Trophoblast cell (in vitro differentiated cells and primary cell): ENCODE measurements at places on chromosomes 7 and 10.
A peak's percentile ranks its signal among the peaks of the same experiment; 100 is the strongest.

DNA sequence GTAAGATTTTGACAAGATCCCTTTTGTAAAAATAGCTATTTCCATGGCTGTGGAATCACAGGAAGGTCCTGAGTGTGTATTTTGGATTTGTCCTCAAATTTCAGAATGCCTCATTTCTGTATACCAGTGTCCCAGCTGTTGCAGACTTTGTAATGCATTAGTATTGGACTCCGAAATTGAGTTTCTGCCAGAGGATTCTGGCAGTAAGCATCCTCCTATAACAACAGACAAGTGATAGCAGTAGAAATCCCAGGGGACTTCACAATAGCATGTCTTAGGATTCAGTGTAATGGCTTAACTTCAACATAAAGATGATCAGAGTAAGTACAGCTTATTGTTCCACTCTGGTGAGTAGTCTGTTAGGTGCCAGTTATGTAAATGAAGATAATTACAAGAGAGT, 104.6 kb downstream of the FOXP2 start:
- DNase-seq: no peak

- DNase-seq: no peak
Measured at GRCh38 chr7:1663857-1664651, 6.0 kb upstream of the ELFN1 start.

DNA sequence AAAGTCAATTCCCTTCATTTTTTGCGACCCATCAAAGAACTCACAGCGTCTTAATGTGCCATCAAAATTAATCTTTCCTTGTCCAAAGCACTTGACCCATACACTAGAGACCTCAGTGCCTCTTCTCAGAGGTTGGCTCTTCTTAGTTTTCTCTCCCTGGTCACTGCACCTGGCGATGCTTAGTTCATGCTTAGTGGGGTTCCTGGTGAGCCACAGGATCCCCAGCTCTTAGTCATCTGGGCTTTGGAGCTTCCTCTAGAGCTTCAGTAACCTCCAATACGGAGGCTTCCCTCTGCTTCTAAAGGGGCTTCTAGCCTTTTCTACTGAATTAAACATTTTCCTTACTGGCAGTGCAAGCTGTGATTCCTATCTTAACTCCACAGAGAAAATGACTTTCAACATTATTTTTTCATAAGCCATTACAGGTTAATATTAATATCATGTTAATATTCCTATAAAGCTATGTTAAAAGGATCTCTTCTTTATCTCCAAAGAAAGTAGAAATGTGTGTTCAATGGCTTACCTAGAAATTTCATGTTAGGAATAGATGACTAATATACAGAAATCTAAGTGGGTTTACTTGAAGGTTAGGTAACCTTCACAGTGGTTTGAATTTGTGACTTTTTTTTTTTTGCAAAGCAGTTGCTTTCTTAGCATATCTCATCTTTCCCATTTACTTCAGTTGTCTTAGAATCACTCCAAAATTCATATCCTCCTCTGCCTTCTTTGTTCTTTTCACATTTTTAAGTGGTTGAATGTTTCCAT, 295.2 kb downstream of the CAMK1D start:
- DNase-seq: no peak

DNA sequence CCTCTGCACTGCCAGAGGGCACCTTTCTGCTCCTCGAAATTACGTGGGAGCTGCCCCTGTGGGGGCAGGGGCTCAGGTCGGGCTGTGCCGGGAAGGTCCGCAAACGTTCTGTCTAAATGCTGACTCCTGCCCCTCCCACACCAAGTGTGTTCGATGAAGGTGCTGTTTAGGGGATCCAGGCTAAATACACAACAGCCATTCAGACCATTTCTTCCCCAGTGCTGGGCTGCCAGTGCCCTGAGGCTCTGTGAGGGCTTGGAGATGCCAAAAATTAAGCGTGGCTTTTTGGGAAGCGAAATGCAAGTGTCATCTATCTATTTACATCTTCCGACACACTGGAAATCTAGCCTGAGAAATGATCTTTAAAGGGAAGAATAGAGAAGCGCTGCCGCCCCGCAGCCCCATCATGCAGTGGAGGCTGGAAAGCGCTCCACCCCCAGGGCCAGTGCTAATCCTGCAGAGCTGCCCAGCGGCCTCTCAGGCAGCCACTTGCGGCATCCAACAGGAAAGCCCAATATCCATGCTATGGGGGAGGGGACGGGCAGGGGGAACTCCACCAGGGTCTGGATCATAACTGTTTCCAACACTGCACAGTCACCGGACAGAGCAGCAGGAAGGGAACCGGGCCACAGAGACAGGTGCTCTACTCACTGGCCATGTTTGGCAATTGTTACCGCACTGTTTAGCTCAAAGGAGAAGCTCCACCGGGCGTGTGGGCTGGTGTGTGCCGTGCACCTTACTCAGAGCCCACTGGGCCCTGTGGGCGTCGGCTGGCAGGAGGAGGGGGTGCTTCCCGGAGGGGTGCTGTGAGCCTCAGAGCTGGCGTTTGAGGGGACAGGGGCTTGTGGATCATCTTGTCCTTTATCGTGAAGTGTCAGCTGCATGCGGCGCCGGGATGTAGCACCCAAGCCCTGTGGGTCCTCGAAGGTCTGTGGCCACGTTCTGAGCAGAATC, 205.5 kb downstream of the DNAJB6 start:
- DNase-seq: no peak

DNA sequence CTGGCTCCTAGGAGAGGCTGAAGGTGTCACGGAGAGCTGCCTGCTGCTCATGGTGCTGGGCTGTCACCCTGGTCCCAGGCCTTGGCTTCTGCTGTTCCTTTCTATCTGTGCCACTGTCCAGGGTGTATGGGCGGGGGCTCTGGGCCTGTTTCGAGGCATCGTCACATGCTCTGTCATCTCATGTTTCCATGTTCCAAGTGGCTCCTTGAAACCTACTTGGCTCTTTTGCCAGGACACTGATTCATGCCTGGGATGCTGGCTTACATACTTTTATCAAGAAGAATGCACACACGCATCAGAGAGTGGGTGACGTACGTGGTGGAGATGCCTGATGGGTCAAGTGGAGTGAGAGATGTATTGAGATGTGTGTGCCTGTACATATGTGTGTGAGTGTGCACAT, 50.9 kb downstream of the ADCY1 start:
- DNase-seq: peak; percentile 20

DNA sequence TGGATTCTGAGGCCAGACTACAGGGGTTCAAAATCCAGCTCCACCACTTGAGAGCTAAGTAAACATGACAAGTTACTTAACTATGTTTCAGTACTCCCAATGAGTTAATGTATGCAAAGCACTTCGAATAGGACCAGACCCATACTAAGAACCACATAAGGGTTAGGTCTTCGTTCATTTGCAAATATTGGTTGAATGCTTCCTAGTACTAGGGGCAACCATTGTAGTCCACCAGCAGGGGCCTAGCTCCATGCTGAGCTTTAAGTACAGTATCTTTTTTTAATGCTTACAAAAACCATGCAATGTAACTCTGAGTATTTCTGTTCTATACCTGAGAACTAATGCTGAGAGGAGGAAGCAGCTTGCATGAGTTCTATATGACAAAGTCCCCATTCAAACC, 80.4 kb upstream of the PDE1C start:
- DNase-seq: no peak

- peak; percentile 72 for DNase-seq
Measured at GRCh38 chr10:126972635-126973414, 67.6 kb downstream of the DOCK1 start.

- DNase-seq: peak; percentile 19
Measured at GRCh38 chr7:113113912-113114311, 4.4 kb downstream of the SMIM30 start.

DNA sequence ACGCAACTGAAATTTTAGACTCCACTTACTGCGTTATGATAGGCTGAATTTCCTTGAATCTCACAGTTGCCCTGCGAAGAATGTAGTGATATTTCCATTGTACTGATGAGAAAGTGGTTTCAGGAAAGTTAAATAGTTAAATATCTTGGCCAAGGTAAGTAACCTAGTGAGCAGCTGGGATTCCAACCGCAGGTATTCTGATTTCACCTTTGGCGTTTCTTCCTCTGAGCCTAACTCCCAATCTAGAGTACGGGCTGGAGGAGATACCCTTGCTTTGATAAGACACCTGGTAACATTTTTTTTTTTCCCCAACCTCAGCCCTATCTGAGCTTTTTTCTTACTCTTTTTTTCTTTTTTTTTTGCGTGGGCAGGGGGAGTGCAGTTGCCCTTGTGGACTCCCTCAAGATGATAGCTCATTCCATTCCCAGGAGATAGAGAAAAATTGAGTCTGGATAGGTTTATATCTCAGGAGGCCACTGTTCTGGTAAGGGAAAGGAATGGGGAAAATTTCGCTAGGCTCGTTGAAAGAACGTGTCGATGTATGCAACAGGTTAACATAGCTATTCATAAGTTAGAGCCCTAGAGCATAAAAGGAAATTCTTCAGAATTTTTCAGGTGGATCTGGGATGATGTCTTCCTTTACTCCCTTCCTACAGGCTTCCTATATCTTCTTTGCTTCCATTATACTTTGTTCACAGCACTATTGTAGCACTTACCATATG, 3.1 kb upstream of the TAS2R38 start:
- DNase-seq: peak; percentile 81

GRCh38 chr7:91869661-91870060, 10.8 kb downstream of the MTERF1 start:
- no peak for DNase-seq

GRCh38 chr7:38978491-38978890, 782 bp downstream of the POU6F2 start:
- no peak for DNase-seq

- peak; percentile 98 for DNase-seq
Measured at GRCh38 chr7:75951506-75951905, 36.6 kb downstream of the POR start.

DNA sequence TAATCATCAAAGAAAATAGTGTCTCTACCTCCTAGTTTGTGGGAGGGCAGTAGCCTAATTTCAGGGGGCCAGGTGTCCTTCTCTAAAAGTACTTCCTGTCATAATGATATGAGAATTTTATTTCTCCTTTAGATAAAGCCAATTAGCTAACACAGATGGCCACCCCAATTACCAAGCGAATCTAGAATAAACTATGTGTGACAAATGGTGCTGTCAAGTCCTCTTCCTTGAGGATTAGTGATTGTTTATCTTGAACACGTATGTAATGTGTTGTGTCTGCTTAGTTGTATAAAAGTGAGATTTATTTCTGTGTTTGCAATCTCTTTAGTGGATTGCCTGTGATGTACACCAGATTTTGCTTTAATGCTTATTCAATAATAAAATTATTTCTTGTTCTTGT, 1120.0 kb downstream of the SORCS1 start:
- no peak for DNase-seq

DNA sequence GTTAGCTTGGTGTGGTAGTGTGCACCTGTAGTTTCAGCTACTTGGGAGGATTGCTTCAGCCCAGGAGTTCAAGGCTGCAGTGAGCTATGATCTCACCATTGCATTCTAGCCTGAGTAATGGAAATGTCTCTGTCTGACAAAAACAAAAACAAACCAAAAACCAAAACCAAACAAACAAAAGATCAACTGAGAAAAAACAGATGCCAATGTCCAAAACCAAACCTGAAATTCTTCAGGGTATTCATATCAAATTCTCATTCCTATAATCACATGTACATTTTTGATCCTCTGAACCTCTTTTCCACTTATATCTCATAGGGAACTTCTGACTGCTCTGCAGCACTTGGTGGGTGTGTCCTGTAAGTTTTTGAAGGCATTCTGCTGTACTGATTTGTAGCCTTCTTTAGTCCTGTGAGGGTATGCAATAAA, 87.0 kb downstream of the CDK6 start:
- no peak for DNase-seq

DNA sequence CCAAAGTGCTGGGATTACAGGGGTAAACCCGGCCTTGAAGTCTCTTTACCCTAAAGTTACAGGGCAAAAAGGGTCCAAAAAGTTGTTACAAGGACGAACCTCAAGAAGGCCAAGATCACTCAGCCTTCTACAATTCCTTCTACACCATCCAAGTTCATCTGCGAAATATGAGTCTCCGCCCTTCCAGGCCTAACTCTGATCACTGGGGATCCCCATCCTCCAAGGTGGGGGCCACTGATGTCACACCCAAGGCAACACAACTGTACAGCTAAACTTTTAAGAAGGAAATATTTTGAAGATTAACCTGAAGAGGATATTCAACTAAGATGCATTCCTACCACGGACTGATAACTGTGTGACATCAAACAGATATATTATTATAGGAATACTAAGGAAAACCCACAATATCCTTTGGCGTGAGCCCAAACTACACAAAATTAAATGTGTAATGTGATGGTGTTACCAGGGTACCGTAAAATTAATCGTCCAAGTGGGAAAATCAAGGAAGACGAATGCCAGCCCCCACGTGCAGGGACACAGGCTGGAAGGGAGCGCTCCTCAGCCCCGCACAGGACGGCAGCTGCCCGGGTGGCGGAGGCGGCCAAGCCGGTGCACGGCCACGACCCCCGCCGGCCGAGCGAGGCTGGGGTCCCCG, 1.0 kb downstream of the PAXIP1 start:
- DNase-seq: no peak

GRCh38 chr7:113890331-113891030, 28.3 kb downstream of the PPP1R3A start:
- no peak for DNase-seq

DNA sequence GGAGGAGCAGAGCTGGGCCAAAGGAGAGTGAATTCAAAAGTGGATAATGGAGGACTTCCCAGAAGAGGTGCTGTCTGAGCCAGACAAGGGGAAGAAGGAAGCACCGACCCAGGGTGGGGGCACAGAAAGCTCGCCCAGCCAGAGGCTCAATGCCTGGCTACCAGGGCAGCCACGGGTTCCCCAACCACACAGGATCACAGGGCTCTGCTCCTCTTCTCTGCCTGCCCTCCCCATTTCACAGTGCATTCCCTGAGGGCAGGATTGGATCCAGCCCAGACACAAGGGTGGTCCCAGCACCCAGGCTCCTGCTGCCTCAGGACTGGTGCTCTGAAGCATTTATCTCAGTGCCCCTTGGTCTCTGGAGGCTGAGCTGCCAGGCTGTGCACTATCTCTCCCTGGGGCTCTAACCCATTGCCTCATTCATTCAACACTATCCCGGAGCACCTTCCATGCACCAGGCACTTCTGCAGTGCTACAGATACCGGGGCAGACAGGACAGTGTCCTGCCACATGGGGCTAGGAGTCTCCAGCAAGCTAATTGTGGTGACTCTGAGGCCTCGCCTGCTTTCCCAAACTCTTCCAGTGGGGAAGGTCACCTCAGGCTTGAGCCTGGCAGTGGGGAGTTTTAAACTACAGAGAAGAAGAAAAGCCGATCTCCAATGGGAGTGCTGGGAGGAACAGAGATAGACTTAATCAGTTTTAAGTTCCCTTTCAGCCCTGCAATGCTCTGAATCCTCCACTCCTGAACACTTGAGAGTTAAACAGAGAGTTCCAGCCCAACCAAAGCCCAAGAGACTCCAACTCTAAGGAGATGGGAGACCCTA, 201.8 kb upstream of the ZMIZ1 start:
- no peak for DNase-seq

DNA sequence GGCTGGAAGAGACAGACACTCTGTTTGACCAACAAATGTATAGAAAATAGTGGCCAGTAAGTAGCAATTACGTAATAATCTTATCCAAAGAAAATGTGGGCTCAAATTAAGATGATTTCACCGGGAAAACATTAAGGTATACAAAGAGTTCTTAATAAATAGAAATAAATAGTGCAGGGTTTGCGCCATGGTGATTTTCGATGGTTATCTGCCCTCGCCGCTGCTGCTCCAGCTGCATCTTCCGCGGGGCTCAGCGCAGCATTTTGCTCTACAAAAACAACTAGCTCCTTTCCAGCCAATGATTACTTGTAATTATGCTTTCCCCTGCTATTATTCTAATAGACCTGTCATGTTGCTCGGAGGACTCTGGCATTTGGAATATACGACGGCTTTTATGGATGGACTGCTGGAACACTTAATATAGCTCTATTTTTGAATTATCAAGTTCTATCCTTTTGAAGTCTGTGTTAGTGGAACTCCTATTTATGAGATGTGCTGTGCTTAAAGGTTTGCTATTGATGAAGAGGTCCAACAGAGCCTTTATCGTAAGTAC, 103.8 kb downstream of the BUB3 start:
- no peak for DNase-seq
